ENCODE measurements at places on chromosomes 1 and 21.
A peak's percentile ranks its signal among the peaks of the same experiment; 100 is the strongest.

- no peak for DNase-seq
These were observed 7.2 kb upstream of the GNG12 start for GRCh38 chr1:67840449-67840848.

DNA sequence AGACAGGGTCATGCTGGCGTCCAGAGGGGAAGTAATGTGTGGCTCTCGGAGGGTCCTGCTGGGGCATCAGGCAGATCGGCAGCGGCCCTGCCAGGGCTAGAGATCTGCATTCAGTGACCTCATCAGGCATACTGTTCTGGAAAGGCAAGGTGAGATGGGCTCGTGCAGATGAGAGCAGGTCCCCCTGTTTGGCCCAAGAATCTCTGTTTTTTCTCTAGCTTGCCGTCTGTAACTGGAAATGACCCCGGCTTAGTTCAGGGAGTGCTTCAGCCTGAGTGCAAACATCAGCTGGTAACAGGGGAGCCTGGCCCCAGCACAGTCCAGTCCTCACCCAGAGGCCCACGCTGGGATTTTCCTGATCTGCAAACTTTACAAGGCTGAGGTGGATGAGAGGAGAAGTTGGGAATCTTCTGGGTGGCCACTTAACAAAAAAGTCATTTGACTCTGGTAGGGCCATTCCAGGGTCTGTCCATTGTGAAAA is 2.1 kb downstream of the FAM163A start:
- DNase-seq, result no peak

DNA sequence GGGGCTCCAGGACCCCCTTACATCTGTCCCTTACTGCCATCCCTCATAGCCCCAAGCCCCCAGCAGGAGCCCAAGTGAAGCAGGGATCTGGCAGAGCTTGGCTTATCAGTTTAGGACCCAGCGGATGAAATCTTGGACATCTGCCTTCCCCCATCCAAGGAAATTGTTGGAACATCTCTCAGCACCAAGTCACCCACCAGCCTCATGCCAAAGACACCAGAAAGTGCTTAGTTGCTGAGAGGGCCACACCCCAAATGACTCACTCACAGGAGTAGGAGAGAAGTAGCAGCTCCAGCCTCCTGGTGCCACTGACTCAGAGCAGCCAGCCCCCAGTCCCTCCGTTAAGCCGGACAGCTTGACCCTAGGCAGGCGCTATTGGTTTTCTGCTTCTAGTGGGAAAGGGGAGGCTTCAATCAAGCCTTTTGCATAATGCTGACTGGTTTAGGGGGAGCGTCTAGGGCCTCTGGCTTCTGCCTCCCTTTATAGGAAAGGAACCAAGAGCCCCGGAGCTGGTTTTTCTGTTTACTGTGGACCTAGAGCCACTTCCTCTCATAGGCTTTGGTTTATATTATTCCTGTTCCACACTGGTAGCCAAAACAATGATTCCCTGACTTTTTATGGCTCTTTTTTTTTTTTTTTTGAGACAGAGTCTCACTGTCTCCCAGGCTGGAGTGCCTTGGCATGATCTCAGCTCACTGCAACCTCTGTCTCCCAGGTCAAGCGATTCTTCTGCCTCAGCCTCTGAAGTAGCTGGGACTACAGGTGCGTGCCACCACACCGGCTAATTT is 114.2 kb upstream of the IPO9 start:
- DNase-seq, result peak; percentile 2

DNA sequence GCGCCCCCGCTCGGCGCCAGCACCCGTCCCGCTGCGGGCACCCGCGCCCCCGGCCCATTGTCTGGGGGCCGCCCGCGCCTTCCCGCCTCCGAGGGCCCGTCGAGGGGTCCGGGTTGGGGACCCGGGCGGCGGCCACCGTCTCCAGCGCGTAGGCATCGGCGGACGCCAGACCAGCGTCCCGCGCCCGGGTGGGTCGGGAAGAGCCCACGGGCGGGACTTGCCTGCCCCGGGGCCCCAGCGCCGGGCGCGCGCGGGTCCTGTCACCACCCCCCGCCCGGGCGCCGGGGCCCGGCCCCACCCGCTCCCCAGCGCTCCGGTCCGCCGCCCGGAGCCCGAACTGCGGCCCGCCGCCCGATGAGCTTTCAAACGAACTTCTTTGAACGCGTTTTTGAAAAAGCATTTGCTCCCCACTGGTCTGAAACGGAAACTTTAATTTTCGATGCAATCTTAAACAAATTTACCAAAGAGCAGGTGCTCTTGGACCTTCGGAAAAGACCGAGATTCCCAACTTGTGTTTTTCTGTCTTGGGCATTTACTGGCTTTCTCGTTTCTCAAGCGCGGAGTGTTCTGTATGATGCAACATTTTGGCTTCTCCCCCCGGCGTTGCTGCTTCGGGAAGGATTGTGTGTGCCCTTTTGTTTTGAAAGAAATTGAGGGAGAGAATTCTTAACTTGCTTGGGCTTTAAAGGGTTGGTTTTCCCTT is 615 bp downstream of the CLIC4 start:
- DNase-seq, result peak; percentile 11

DNA sequence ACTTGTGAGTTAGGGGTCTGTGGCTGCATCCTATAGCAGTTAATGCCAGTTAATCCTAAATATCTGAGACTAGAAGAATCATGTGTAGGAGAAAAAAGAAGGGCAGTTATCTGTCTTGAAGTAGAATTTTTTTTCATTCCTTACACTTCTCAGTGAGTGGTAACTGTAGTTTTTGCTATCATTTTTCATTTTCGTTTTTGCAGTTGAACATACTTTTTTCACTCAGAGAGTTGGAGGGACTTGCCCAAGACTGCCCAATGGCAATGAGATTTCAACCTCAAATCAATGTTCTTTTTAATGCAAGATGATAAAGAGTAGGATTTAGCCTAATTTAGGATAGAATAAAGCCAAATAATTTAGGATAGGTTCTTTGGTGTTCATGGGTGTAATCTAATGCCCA is 5.5 kb downstream of the PRDX6 start:
- no peak for DNase-seq

- DNase-seq, result no peak
These were observed 16.3 kb upstream of the PIGC start for GRCh38 chr1:172460177-172460576.

GRCh38 chr21:44304011-44304616 is 4.3 kb downstream of the PFKL start:
- DNase-seq, result no peak

GRCh38 chr1:232697187-232697822 is 67.4 kb upstream of the SIPA1L2 start:
- no peak for DNase-seq

- DNase-seq, result peak; percentile 16
These were observed 925 bp downstream of the PDE9A start for GRCh38 chr21:42654179-42654912.

DNA sequence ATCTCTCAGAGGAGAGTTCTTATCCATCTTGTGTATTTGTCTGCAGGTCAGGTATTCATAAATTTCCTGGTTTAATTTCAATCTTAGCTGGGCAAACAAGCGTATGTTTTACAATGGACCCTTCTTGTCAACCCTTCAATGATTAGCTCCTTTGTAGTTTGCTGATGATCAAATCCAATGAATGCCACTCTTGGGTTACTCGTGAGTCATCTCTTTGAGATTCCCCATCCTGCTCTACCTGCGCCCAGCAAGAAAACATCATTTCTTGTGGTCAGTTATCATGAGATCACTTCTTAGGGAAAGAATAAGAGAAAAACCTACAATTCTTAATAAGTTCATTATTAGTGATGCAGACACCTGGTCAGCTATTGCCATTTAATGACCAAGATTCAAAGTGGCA is 572.3 kb upstream of the PKN2 start:
- no peak for DNase-seq

GRCh38 chr21:26790296-26790695 is 54.9 kb downstream of the ADAMTS1 start:
- DNase-seq, result no peak

GRCh38 chr1:84997667-84998600 is 1.0 kb upstream of the MCOLN2 start:
- DNase-seq, result no peak

DNA sequence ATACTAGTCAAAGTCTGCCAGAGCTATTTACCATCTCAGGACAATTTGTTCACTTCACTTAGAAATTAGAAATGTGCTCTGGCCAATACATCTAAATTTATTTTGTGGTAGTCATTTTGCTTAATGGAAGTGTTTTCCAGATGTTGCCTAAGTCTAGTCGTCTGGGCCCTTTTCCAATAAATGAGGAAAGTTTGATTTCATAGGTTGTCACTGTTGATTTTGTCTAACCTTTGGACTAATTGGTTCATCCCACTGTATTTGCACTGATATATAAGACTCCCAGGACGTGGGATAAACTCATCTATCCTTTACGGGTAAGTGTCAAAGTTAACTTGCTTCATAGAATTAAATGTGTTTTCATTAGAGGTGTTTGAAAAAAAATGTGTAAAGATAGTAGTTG is 79.1 kb downstream of the TPR start:
- DNase-seq, result no peak

GRCh38 chr1:91440847-91441246 is 36.2 kb upstream of the HFM1 start:
- DNase-seq, result no peak

DNA sequence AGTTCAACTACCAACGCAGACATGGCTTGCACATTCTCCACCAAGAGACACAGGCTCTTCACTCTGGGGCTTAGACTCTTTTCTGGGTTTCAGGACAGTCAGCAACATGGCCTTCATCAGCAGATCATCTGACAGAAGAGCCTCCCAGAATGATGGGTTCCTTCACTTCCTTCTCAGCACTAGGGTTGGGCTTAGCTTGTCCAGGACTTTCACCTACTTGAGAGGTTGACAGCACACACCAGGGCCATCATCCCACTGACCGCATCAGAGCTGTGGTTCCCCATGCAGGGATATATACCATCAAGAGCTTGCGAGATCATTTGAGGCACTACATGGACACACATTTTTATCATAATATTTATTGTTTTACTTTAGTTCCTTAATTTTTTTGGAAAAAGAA is 10.4 kb upstream of the NCF2 start:
- DNase-seq, result no peak

DNA sequence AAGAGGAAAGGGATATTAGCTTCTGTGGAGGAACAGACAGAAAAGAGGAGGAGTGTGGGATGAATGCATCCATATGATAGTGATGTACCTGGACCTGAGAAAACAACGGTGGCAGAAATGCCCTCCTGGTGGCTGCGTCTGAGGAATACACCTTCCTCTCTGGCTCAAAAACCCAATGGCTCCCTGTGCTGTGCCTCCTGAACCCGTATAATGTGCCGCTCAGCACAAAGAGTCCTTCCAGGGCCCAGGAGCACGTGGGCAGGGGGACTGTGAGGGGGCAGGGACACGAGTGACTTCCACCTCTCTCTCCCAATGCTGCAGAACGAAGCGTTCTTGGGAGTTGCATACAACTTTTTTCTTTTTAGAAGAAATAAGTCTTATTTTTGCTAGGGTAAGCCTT is 31.2 kb downstream of the IRF2BP2 start:
- DNase-seq, result no peak

GRCh38 chr1:229368347-229368746 is 25.5 kb upstream of the CCSAP start:
- no peak for DNase-seq

DNA sequence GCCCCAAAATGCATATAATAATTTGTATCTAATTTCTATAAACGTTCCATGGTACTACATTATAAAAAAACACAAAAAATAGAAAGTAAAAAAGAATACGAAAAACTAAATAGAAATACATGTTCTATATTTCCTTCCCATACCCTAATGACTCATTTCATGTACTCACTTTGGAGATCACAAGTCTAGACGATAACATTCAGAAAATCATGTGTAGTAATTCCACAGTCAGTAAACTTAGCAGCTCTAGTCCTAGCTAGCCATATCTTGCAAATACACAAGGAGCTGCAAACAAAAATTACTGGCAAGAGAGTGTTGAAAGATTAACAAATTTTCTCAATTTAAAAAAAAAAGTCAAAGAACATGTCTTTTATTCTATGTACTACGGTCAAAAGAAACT is 1.4 kb downstream of the GOLPH3L start:
- no peak for DNase-seq

- no peak for DNase-seq
These were observed 5.1 kb downstream of the BPNT1 start for GRCh38 chr1:220084460-220084859.

DNA sequence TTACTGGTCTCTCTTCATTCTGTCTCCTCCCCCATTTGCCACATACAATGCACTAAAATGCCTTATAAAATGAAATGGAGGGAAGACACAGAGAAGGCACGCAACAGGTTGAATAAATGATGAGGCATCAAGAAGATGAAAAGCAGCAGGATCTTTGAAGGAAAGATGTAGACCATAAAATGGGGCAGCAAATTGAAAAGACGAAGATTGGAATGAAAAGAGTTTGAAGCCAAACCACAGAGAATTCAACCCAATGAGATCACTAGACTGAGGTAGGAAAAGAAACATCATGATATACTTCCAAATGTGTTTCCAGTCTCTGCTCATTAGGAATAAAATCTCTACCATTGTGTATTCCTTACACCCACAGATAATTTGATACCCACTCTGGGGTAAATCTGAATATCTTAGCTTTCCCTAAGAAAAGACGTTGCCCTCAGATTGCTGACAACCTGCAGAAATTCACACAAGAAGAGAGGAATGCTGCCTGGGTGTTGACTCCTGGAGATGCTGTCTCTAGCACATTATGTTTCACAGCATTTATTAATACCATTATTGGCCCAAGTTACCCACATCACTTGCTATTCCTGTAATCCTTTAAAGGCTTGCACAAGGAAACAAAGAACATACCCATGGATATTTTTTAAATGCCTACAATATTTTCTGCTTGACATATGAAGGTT is 230.9 kb downstream of the LTN1 start:
- no peak for DNase-seq

DNA sequence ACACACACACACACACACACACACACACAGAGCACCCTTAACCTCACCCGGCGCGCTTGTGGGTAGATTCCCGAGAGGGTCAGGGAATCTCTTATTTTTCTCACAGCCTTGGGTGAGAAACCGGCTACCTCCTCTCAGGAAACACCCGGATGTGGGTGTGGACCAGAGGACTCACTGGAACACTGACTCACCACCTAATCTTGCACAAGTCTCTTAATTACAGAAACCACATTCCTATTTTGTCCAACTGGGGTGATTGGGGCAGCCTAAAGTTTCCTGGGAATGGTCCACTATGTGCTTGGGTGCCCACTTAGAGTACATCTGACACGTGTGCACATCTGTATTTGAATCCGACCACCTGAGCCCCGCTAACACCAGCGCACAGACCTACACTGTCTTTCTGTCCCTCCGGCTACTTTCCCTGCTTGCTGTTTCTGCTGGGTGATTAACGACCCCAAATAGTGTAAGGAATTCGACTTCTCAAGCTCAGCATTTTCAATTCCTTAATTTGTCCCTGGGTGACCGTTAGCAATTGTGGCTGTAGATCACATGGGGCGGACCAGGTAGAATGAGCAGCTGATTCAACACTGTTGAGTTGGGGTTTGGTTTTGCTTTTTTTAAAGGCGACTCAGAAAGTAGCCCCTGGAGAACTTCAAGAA is 14.0 kb upstream of the TBX15 start:
- DNase-seq, result no peak

GRCh38 chr1:107379826-107380225 is 239.0 kb downstream of the NTNG1 start:
- DNase-seq, result no peak

DNA sequence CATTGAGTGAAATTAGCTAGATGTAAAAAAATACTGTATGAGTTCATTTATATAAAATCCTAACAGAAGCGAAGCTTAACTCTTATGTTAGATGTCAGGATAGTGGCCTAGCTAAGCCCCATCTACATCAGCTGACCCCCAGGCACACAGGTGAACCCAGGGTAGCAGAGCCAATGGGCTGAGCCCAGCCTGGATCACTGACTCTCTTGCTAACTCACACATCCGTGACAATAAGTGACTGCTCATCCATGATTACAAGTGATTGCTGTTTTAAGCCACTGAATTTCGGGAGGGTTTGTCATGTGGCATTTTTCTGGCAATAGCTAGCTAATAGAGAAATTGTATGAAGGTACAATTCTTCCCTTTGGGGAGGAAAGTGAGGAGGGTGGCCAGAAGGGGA is 55.2 kb upstream of the COG2 start:
- no peak for DNase-seq

Measured in CD4-positive, alpha-beta T cell treated with Interleukin-21 for 1 hour (primary cell).